Right renal cortex interstitium (tissue), 3 donors: ENCODE measurements at places on chromosomes 12 and 14. TPM values are rescaled to one million over a fixed set of nuclear protein-coding genes. Genes with fewer than 3 reads are reported as not detected.

- no peak for DNase-seq
These were observed 35.3 kb upstream of the PPP1R13B start for GRCh38 chr14:103882503-103883262.

DNA sequence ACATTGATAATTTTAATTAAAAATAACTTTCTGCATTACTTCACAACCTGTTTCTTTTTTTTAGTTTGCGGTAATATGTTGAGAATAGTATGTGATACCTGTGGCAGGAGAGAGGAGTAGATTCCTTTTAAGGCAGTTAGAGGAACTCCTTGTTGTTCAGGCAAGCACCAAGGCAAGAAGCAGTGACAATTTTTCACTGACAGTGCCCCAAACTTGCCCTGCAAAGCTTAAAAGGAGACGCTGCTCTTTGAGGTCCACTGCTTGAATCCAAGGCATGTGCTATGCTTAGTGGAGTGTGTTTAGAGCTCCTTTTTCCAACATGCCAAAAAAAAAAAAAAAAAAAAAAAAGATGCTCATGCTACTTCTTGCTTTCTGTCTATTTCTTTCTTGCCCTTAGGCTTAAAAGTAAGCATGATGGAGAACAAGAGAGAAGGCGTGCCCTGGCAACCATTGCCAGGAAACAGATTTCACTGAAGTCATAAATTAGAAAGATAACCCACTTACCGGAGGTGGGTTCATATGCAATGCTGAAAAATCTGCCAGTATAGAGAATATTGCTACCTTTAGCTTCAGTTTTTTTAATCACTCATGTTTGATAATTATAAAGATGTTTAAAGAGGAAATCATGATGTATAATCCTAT lies 58.3 kb upstream of the DYRK2 start:
- no peak for DNase-seq

DNA sequence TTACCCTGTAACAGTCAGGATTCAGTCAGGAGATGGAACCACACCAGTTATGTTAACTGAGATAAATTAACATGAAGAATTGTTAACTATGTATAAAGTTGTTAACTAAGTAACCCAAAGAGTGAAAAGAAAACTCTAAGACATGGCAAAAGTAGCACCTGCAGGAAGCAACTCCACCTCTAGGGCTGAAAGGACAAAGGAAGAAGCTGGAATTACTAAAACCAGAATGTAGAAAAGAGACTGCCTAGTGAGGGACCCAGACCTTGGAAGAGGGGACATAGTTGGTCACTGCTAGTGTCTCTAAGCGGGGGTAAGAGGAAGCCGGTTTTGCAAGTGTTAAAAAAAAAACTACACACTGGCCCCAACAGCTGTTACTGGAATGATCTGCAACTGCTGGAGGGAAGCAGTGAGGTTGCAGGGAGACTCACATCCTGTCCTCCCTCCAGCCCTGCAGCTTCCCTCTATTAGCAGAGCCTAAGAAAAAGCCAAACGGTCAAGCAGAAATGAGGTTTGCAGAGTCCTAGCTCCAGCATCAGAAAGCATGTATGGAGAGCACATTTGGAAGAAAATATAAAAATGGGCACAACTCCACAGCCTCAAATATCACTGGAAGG lies 39.8 kb downstream of the GPR135 start:
- DNase-seq: peak; percentile 50

DNA sequence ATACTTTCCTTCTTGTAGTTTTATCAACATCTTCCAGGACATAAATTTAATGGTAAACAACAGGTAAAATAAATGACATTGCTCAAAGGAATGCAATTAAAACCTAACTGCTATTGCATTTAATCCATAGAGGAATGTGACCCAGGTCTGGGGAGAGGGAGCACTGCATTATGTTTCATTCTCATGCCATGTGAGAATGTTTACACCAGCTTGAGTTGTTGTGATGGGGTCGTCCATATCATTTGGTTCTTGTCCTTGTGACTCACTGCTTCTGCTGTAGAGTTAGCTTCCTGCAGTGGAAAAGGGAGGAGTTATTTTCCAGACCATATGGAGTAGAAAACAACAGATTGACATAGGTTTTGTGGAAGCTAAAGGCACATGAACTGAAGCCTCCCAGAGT lies 129.3 kb upstream of the PMCH start:
- no peak for DNase-seq

DNA sequence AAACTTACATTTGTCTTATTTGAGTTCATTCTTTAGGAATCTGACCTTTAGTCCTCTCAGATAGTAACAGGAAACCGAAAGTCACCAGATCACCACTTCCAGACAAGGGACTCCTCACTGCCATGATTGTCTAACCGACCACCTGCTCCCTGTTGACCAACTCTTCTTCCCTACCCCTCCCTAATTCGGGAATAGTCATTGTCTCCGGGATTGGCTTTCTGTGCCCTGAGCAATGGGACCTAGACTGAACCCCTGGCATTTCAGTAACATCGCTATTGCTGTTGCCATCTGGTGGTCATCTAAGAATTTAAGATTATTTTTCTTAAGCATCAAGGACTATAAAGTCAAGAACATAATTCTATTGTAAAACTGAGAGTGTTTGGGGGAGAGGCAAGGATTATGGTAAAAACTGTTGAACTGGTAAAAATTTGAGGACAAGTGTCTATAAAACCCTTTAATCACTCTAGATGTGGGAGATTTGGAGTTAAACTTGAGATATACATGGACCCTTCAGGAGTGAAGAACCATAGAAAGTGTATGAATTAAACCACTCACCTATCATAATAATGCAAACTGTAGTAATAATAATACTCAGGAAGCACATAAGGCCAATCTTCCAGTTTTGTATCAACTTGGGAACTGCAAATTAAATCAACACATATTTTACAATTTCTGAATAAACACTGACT lies 6.3 kb downstream of the CLEC2A start:
- peak; percentile 7 for DNase-seq

DNA sequence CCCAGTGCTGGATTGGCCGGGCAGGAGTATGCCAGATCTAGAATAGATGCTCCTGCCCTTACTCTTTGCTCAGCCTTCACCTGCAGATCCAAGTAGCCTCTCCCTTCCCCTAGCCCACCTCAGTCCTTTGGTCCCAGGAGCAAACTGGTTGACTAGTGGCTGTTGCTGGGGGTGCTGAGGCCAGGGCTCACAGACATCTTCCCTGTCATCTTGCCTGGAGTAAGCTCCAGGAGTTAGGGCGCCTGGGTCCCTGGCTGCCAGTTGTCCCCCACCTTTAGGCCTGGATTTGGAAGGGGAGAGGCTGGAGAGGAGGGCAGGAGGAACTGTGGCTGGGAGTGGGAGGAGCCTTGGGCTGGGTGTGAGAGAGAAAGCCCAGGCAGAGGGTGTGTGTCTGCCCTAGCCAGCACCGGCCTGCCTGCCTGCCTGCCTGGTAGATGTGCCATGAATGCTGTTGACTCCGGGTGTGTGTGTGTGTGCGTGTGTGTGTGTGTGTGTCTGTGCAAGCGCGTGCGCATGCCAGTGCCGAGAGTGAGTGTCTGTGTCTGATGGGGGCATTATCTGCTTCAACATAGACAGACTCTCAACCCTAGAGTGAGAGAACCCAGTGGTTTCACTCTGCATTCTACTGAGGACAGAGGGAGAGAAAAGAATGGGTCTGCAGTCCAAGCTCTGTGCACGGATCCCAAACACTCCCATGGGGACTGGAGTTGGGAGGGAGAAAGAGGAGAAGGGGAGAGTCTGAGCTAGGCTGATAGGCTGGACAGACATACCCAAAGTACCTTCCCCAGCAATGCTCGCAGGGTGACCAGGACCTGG lies 845 bp upstream of the RARG start:
- no peak for DNase-seq

GRCh38 chr14:93861836-93862235 lies 65.3 kb upstream of the FAM181A start:
- no peak for DNase-seq

DNA sequence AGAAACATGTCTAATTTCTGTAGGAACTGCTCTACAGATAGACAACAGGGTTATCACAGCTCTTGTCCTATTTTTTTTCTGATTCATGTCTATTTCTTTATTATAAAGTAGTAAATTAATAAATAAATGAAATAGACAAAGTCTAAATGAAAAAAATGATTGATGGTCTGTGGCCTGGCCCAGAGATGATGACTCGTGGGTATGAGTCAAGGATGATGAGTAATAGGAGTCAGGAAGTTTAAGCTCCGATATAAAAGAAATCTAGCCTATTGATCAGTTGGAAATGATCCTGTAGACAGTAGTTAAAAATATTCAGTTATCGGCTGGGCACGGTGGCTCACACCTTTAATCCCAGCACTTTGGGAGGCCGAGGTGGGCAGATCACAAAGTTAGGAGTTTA lies 90.6 kb upstream of the RTL1 start:
- no peak for DNase-seq

GRCh38 chr12:124162151-124163110 lies 132.5 kb upstream of the RFLNA start:
- DNase-seq: no peak

- DNase-seq: no peak
These were observed 37.3 kb upstream of the EML1 start for GRCh38 chr14:99755629-99756603.

GRCh38 chr12:49348781-49349180 lies 2.1 kb downstream of the DNAJC22 start:
- DNase-seq: no peak

DNA sequence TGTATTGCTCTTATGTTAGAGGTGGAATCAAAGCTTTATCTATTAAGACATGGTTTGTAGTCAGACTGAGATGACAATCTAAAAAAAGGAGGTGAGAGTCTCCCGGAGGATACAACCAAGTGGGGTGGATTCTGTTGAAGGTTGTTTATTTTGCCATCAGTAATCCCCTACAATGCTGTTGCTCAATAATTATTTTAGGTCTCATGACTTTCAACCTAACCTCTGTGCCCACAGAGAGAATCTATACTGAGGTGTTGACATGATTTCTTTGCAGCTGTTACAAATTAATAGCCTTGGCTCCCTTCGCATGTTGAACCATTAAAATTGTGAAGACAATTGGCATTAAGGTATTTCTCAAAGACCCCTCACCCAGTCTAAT lies 28.7 kb upstream of the FOS start:
- DNase-seq: no peak

- DNase-seq: no peak
These were observed 175.1 kb upstream of the ARHGAP5 start for GRCh38 chr14:31902002-31902401.

DNA sequence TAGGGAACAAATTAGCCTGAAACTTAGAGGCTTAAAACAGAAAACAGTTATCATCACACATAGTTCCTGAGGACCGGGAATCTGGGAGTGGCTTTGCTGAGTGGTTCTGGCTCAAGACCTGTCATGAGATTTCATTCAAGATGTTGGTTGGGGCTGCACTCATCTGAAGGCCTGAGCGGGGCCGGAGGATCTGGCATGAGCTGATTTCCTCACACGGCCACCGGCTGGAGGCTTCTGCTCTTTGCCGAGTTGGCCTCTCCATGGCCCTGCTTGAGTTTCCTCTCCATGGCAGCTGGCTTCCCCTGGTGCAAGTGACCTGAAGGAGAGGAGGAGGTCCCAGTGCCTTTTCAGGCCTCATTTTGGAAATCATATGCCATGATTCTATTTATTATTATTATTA lies 128.1 kb downstream of the PAPOLA start:
- no peak for DNase-seq

GRCh38 chr14:70108419-70108818 lies 80.3 kb downstream of the SLC8A3 start:
- no peak for DNase-seq

- no peak for DNase-seq
These were observed 316.1 kb downstream of the GALC start for GRCh38 chr14:87676814-87677437.

GRCh38 chr12:78239544-78239943 lies 408.9 kb downstream of the NAV3 start:
- no peak for DNase-seq

- DNase-seq: no peak
These were observed 320.5 kb downstream of the PRKD1 start for GRCh38 chr14:29607169-29607568.

GRCh38 chr14:96105926-96106441 lies 66.8 kb downstream of the C14orf132 start:
- no peak for DNase-seq

DNA sequence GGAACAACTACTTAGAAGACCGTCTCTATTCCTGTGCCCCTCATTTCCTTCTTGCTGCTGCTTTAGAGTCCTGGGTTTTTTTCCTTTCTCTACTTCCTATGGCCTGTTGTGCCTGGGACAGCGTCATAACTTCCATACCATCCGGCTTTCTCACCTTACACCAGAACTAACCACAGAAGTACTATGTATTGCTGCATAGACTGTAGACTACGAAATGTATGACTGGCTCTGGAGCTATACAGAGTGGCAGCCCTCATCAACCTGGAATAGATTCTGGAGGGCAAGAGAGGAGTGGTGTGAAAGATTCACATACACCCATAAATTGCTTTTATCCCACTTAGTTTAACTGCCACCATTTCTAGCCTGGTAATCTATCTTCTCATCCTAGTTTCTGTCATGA lies 16.9 kb upstream of the SRP54 start:
- no peak for DNase-seq

- no peak for DNase-seq
These were observed 7.7 kb downstream of the SMIM41 start for GRCh38 chr12:52086944-52087835.

DNA sequence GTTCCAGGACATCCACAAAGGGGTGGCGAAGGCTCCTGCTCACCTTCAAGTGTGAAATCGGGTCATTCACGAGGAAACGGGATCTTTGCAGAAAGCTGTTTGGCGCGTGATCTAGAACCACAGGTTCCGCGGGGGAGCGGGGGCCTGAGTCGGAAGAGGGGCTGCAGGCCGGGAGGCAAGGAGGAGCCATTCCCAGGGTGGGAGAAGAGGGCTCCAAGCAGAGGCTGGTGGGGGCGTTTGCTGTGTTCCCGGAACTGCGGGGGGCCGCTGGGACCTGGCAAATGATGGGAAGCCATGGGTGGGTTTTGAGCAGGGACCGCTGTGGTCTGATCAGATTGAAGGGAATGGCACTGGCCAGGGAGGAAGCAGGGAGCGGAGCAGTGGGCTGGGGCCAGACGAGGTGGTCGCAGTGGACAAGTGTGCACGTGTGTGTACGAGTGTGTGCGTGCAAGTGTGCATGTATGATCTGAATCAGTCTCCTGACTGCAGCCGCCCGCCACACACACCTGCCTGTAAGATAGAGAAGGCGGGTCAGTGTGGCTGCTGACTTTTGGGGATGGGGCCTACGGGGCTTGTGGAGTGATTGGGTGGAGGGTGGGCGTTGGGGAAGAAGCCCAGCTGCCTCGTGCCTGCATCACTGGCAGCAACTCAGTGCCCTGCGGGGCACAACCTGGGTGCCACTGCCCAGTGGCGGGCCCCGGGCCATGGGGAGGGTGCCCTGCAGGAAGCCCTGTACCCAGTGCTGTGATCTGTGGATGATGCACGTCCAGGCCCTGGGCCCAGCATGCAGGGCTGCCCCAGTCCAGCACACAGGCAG lies 141.9 kb downstream of the KIF26A start:
- no peak for DNase-seq

Gene DCP1B
- 28.7 TPM for polyA plus RNA-seq

Gene IL26
- polyA plus RNA-seq: not detected

Gene RFX4
- not detected for polyA plus RNA-seq

Gene TROAP
- 17.6 TPM for polyA plus RNA-seq

Gene IL22
- polyA plus RNA-seq: not detected

Gene AHNAK2
- 2.0 TPM for polyA plus RNA-seq

Gene PTGDR
- polyA plus RNA-seq: 0.18 TPM

Gene IFNG-AS1
- 0.14 TPM for polyA plus RNA-seq

Gene GPX2
- 0.94 TPM for polyA plus RNA-seq
